ENCODE measurements at places on chromosomes 12 and 14. TPM values are rescaled to one million over a fixed set of nuclear protein-coding genes. Genes with fewer than 3 reads are reported as not detected.
A peak's percentile ranks its signal among the peaks of the same experiment; 100 is the strongest.

GRCh38 chr12:57185403-57185802 is 31.2 kb upstream of the NXPH4 start:
- no peak for DNase-seq

- no peak for DNase-seq
Measured at GRCh38 chr14:39505812-39506211, 73.6 kb upstream of the FBXO33 start.

DNA sequence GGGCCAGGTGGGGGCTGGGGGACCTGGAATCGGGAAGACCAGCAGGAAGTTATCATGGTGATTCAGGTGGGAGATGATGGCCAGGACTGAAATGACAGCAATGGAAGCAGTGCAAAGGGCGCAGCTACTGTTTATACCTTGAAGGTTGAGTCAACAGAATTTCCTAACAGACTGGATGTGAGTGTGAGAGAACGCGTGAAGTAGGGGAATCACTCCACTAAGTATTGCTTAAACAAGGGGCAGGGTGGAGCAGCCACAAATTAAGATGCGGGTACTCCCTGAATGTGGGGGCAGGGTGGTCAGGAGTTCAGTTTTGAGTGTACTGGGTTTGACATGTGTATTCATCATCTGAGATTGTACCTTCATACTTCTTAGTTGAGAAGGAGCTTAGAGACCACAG is 45.1 kb downstream of the MYF5 start:
- DNase-seq, result no peak

- DNase-seq, result no peak
Measured at GRCh38 chr12:121264951-121265515, 31.5 kb downstream of the CAMKK2 start.

DNA sequence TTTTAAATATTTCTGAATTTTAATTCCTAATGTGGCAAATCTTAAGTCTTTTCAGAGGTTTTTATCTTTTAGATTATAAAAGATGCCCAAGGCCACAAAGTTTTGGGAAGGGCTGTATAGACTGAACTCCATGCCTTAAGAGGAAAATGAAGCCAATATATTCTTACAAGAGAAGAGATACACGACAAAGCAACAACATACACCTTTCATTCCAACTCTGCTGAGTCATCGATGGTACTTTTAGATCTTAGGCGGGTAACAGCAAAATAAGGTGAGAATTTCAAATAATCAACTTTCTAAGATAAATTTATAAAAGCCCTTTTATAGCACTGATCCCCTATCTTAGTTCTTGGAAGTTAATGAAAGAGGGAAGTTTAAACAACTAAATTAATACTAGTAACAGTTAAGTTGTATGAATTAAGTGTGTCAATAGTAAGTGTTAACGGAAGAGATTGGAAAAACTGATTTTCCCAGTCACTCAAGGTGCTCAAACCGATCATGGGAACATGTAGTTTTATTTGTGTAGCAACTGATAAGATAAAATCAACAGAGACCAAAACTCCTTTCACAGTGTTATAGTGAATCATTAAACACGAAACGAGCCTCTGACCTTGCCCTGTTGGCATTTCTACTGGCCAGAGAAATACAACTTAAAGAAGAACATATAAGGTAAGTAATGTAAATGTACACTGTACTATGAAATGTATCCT is 18.8 kb upstream of the PIK3C2G start:
- no peak for DNase-seq

GRCh38 chr12:41310367-41310766 is 122.2 kb downstream of the PDZRN4 start:
- no peak for DNase-seq

DNA sequence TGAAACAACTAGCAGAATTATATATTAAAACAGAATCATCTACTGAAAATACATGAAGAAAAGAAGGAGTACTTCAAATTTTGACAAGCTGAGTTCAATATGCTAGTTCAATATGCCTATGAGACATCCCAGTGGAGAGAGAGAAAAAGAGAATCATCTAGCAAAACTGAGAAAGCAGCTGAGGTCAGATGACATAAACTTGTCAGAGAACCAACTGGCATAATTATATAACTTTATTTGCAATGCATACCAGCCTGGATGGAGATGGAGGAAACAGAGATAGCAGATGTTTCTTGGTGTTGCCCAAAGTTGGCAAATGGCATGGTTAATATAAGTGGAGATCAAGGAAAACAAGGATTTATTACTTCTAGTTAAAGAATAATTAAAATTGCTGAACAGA is 148.7 kb upstream of the PDZRN4 start:
- DNase-seq, result no peak

GRCh38 chr14:26078561-26078960 is 519.3 kb downstream of the NOVA1 start:
- no peak for DNase-seq

DNA sequence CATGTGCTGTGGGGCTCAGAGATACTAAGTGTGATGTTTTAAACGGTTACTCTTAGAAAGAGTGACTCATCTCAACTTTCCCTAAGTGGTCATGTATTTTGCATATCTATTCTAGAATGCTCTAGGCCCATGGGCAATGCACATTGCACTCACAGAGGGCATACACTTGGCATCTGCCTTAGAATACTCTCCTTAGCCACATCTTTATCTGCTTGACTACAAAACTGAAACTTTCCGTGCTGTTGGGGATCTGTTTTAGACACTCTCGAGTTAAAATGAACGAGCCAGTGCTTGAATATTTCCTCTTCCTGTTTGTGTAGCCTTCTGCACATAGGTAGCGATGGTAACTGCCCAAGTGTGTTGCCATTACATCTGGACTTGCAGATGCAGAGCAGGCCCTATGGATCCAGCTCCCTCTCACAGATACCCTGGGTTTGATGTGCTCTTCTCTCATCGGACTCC is 180.5 kb downstream of the CAND1 start:
- no peak for DNase-seq

DNA sequence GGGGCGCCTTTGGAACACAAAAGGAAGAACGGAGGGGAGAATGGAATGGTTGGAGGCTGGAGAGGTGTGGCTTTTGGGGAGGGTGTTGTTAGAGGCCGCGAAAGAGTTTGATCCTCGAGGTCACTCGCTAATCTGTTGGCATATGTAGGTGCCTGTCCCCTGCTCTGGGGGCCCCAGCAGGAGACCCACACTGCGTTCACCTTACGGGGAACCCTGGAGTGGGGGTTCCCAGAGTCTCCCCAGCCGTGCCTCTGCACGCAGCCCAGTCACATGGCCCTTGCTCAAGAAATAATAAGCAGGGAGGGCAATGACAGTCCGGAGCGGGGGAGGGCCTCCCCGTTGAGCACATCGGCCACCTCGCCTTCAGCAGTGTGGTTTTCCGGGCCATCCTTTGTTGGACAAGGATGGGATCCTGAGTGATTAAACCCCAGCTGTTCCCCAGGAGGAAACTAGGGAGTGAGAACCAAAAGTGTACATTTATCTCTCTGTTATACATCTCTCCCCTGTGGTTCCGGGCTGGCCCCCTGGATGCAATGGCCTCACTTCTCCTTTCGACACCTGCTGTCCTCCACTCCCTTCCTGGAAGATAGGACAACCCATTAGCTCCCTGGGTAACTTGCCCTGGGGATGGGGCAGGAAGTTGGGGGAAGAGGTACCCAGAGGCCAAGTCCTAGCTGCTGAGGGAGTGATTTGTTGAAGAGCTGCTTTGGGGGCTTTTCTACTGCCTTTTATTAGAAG is 1.3 kb downstream of the PLEKHG3 start:
- DNase-seq, result no peak

DNA sequence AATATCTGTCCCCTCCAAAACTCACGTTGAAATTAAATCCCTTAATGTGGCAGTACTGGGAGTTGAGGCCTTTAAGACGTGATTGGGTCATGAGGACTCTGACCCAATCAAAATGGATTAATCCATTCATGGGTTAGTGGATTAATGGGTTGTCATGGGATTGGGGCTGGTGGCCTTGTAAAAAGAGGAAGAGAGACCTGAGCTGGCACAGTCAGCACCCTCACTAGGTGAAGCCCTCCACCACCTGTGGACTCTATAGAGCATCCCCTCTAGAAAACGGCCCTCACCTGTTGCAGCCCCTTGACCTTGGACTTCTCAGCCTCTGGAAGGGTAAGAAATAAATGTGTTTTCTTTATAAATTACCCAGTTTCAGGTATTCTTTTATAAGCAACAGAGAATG is 53.0 kb downstream of the SPRING1 start:
- no peak for DNase-seq

DNA sequence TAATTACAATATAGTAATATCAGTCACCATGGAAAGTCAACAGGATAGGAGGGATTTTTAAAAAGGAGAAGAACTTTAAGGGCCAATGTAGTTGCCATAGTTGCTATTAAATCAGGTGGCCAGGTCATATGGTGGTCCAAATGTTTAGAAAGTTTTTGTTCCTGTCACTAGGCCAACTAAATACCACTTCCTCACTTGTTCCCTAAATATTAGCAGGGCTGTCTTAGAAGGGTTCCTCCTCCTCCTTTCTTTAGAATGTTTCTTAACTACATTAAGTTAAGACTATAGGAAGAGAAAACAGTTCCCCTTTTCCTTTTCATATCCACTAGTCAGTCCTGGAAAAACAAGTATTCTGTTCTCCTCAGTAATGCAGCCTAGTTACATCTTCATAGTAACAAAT is 50.3 kb downstream of the MON2 start:
- DNase-seq, result no peak

GRCh38 chr12:82015623-82016347 is 256.6 kb upstream of the PPFIA2 start:
- no peak for DNase-seq

DNA sequence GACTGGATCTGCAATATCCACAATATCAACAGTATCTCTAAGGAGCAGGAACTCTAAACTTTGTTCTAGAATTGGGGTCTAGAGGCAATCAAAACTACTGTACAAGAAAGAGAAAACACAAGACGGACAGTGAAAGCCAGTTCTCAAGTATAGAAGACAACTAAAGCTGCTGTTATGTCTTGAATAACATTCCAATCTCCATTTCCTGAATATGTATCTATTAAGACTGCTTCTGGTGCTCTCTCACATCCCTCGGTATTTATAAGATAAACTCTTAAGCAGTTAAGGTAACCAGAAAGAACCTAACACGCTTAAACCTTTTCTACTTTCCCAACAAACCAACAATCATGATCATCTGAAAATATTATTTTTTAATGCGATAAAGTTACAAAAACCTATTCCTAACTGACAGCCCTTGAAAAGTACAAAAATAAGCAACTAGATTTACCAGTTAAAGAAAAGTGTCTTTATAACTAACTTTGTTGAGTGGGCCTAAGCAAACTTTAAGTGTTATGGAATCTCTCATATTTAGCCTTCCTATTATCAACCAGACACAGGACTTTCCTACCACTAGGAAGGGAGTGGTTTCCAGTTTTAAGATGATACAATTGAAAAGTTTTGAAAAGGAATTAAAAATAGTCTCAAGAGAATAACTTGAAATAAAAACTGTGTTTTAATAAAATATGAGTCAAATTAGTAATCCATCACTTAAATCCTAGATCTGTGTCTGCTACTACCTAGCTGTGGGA is 30.7 kb downstream of the NUMB start:
- no peak for DNase-seq

DNA sequence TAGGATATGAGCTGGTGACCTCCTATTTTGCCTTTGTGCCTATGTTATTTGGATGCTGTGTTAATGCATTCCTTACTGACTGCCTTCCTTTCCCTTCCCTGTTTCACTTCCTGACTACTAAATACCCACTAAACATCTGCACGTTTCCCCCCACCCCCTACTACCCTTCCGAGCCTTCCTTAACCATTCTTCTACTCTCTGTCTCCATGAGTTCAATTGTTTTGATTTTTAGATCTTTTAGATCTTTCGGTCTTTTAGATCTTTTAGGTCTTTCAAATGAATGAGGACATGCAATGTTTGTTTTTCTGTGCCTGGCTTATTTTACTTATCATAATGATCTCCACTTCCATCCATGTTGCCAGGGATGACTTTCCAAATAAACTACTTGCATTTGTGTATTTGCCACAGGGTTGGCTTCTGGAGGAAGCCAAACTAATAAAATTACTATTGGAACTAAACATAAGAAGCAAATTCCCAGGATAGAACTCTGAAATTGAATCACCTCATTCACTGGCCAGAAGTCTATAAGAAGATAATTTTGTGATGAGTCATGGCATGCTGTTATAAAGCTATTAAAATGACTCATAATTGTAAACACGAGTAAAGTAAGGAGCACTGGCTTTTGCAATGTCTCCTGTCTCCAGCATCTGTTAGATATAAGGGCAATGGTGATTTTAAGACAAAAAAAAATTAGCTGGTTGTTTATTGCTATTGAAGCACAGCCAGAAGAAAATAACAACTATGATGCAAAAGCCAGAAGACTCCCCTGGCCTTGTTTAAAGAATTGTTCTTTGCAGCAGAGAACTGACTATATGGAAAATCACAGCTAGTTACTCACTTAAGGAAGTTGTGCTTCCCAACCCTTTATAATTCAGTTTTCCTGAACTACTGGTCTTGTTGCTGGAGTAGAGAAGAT is 586.3 kb downstream of the LRFN5 start:
- peak; percentile 72 for DNase-seq

- no peak for DNase-seq
Measured at GRCh38 chr12:54019091-54019811, 9.0 kb upstream of the HOXC6 start.

DNA sequence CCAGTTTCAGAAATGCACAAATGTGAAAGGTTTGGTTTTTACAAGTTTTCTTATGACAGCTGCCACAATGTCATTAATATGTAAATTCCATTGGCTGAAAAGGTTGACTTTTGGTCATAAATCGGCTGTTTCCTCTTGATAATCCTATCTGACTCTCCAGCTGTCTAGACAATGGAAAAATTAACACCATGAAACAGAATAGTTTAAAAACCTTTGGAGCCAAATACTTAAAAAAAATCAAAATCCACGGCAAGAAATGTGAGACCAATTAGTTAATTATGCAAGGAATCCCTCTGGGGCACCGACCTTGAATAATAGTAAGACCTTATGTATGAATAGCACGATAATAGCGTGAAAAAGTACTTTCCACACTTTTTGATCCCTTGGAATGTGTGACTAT is 138.0 kb downstream of the ZNF664 start:
- DNase-seq, result no peak

TOX4 gene
- total RNA-seq, result 25.5 TPM

HOXC6 gene
- total RNA-seq, result 2.8 TPM

HOXC4 gene
- total RNA-seq, result 2.4 TPM

NANOG gene
- total RNA-seq, result not detected

Measured in Daoy (cell line).